NCI-H526 (cell line): ENCODE measurements at places on chromosomes 2 and 18.

- DNase-seq, result no peak
Measured at GRCh38 chr2:43460174-43460546, 135.7 kb downstream of the THADA start.

DNA sequence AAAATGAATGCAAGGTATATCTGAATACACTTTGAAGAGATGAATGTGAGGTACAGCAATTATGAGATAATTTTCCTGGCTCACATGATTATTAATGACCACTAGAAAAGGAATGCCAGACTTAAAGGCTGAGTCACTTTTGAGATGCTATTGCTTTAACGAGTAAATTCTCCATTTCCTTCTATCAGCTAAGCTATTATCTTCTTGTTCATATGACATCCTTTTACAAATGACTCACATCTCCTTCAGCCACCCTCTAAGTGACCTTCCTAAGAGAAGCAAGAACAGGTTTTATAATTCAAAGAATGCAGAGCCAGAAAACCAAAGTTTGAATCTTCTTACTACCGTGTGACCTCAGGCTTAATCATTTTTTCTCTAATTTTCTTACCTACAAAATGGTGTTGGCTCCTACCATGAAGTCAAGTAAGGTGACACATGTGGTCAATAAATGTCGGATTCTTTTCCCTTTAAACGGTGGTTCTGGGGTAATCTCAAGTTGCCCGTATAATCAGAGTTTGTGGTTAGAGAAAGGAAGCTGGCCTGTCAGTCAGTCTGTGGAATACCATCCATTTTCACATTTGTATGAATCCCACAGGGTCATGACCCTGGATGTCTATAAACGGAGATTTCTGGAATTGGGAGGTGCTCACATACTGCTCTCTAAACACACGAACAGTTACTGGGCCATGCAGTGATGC, 184.0 kb upstream of the PID1 start:
- no peak for DNase-seq

- DNase-seq, result no peak
Measured at GRCh38 chr2:205539603-205540002, 142.7 kb upstream of the NRP2 start.

GRCh38 chr2:60350791-60351190, 202.7 kb downstream of the BCL11A start:
- no peak for DNase-seq

- no peak for DNase-seq
Measured at GRCh38 chr2:239268549-239268948, 132.3 kb downstream of the HDAC4 start.

- DNase-seq, result no peak
Measured at GRCh38 chr2:25903216-25903776, 25.0 kb upstream of the ASXL2 start.

GRCh38 chr2:85584354-85584856, at the start of gene VAMP5:
Gene VAMP5, plus strand, starts transcription at chr2:85584431. Its CDS starts 60 bp downstream, at chr2:85584491.
- no peak for DNase-seq

DNA sequence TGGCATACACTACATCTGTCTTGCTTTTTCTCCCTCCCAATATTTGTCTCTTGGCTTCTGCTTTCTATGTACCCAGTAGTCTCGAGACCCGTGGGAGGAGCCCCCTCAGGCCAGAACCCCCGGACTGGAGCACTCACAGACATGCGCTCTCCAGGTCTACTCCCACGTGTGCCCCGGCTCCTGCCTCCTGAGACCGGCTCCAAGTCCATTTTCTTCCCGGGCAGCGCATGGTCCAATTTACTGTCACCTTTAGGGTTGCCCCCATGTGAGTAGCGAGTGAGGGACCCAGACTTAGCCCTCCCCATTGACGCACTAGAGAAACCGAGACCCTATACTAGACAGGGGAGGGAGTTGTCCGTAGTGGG, 11.8 kb upstream of the TEX51 start:
- DNase-seq, result no peak

DNA sequence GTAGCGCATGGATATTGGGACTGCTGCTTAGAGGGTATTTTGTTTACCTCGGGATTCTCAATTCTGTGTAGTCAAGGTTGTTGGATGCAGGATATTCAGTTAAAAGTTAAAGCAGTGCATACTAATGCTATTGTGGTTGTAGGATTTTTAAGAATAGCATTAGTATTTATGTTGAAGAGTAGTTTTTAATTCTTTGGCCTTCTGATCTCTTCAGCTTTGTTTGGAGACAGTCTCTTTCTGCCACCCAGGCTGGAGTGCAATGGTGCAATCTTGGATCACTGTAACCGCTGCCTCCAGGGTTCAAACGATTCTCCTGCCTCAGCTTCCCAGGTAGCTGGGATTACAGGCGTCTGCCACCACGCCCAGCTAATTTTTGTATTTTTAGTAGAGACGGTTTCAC, 1.5 kb downstream of the RHBDD1 start:
- DNase-seq, result no peak

GRCh38 chr18:2448565-2449151, 122.6 kb downstream of the METTL4 start:
- no peak for DNase-seq

- no peak for DNase-seq
Measured at GRCh38 chr2:53867773-53868172, 8.0 kb upstream of the GPR75 start.

- DNase-seq, result no peak
Measured at GRCh38 chr2:105536175-105536574, 137.3 kb upstream of the FHL2 start.

- no peak for DNase-seq
Measured at GRCh38 chr2:18900691-18901141, 311.3 kb upstream of the NT5C1B start.

GRCh38 chr2:132009874-132010521, 151.8 kb downstream of the ANKRD30BL start:
- DNase-seq, result no peak

DNA sequence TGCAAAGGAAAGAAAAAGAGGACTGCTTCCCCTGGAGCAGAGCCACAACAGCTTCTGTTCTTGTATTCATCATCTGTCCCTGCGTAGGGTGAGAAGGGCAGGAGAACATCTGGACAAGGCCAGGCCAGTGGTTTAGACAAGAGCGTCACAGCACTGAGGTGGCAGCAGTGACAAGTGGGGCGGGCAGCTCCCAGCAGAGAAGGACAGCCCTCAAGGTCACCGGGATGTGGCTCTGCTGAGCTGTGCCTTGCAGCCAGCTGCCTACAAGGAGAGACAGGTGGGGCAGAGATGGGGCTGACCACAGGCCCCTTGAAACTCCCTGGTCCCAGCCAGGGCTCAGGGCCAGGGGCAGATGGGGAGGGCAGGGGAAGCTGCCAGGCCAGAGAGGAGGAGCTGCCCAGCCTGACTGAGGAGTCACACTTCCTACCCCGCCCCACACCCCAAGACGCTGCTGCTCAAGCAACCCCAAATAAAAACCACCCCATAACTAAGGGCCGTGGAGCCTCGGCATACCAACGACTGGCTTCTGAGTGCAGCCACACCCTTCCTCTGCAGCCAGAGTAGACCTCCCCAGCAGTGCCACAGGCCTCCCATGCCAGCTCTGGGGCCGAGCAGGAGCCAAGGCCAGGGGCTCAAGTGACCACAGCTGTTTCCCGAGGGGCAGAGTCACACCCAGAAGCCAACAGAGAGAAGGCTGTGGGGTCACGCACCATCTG, 5.4 kb downstream of the RAB11FIP5 start:
- no peak for DNase-seq

DNA sequence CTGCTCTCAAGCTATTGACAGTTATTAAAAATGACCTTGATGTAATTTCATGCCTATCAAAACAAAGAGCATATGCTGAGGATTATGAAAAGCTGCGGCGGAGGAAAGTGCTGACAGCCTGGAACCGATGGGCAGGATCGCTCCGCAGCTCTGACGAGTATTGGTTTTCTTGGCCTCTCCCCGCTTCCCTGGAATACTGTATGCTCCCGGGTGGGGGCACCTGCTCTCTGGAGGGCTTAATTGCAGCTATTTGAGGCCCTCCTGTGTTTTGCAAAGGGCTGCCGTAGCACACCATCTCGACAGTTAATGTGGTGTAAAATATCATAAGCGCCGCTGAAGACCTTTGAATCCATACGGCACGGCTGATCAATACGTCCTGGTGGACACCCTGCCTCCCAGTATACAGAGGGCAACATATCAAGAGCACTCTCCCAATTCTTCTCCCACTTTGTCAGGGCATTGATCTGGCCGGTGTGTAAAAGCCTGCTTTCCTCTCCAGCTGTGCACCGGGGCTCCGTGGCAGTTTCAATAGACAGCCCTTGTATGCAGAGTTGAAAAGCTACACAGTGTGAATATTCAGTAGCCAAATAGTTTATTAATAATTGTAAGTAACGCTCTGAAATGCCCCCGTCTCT, 662.4 kb downstream of the GALR1 start:
- no peak for DNase-seq

GRCh38 chr2:100875516-100876230, 55.7 kb downstream of the NPAS2 start:
- no peak for DNase-seq

DNA sequence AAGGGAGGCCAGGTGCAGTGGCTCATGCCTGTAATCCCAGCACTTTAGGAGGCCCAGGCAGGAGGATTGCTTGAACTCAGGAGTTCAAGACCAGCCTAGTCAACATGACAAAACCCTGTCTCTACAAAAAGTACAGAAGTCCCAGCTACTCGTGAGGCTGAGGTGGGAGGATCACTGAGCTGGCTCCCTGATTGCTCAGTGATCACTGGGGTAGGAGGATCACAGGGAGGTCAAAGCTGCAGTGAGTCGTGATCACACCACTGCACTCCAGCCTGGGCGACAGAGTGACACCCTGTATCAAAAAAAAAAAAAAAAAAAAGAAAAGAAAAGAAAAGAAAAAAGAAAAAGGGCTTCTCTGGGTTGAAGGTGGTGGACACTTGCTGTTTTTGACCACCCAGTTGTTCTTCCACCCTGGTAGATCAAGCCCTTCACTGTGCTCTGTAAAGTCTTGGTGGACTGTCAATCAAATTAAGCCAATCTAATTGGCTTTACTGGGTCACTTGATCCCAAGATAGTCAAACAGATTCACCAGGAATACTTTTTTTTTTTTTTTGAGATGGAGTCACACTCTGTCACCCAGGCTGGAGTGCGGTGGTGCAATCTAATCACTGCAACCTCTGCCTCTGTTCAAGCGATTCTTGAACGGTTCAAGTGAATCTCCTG, 191.6 kb downstream of the AGPS start:
- no peak for DNase-seq

GRCh38 chr2:120734930-120735651, 577 bp upstream of the GLI2 start:
- DNase-seq, result no peak

DNA sequence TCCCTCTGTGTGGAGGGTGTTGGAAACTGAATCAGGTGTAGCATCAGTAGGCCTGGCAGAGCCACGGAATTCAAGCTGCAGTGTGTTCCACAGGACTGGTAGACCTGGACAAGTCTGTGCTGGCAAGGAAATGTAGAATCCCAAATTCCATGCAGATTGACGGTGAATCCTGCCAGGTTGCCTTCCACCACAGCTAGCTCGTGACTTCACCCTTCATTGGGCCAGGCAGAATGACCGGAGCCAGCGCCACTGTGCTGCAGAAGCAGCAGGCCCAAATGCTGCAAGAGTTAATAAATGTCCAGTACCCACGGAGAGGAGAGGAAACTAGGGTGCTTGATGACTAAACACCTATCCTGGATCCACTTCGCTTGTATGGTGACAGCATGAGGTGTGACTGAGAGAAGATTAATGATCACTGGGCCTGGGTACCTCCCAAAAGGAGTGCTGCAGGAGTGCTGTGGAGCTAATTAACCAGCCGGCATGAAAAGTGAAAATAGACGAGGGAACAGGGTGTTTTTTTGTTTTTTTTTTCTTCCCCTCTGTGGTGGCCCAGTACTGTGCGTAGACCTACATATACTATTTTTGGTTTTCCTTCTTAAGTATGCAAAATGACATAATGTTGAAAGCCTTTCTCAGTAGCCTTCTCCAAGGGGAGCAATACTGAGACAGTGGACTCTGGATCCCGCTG, 122.2 kb downstream of the TANC1 start:
- DNase-seq, result no peak

DNA sequence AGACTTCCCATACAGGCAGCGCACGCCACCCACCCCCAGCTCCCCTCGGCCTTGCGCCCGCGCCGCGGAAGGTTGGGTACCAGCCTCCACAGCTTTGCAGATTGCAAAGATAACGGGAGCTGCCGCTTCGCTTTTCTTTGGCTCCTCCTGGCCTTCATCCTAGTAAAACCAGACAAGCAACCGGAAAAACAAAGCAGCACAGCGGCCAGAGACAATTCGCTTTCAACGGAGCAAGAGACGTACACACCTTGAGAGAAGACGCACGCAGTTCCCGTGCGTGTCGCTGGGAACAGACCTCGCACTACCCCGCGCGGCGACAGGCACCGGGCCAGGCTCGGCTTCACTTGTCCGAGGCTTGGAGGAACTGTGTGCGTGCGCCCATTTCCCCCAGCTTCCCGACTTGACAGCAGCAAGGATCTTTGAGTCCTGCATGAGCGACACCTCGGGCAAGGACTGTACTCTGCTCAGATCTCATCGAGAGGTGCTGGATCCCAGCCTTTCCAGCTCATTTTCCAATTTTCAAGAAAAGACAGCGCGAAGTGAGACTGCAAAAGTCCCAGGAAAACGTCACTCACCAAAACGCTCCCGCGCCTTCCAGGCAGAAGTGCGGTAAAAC, 964 bp downstream of the ZBTB7C start:
- peak; percentile 24 for DNase-seq

- DNase-seq, result no peak
Measured at GRCh38 chr18:77974329-77974728, 724.7 kb downstream of the GALR1 start.

GRCh38 chr2:64634345-64635267, 19.1 kb downstream of the SERTAD2 start:
- DNase-seq, result no peak

DNA sequence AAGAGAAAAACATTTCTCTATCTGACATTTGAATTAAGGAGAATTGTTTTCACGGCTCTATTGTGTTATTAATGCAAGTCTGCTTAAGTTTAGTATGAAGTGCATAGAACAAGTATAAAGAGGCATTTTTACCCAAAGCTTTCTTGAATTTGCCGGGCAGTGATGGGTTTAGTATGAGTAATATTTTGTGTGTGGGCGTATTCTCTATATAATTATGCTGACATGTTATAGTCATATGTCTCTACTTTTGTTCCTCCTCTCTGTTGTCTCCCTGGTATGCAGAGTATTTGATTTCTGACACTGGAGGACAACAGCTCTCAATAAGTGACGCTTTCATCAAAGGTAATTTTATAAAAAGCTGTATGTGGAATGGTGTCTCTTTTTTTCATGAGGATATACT, 45.9 kb downstream of the PIKFYVE start:
- DNase-seq, result no peak

DNA sequence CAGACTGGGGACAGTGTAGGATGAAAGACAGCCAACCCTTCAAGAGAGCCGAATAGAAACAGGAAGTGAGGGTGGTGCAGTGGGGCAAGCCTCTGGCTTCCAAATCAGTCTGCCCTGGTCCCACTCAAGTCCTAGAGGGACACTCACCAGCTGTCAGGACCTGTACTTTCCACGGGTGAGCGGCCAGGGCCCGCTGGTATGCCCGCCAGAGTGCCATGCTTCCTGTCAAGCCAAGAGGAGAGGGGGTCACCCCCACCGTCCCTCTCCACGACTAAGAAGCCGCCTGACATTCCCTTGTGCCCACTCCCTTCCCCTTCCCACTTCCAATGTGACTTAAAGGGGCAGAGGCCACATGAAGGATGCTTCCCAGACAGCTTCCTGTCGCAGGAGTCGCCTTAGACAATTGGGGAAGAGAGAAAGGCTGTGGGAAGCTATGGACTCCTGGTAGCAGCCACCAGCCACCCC, 564 bp downstream of the MPV17 start:
- no peak for DNase-seq
